ENCODE measurements at places on chromosomes 6 and 20.

DNA sequence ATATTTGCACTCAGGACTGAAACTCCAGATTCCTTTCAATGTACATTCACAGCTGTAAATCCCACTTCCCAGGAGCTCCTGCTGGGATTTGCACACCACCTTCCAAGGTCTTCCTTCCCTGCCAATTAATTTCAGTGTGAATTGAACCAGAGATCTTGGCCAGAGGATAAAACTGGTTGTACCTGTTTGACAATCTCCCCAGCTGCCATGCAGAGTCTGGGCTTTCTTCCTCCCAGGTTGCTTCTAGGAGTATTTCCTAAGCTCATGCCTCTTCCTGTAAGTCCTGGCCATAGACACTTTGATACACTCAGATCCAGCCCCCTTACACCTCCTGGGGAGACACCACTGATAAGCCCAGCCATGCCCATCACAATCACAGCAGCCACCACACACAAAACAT lies 15.6 kb downstream of the MAFB start:
- DNase-seq = no peak

DNA sequence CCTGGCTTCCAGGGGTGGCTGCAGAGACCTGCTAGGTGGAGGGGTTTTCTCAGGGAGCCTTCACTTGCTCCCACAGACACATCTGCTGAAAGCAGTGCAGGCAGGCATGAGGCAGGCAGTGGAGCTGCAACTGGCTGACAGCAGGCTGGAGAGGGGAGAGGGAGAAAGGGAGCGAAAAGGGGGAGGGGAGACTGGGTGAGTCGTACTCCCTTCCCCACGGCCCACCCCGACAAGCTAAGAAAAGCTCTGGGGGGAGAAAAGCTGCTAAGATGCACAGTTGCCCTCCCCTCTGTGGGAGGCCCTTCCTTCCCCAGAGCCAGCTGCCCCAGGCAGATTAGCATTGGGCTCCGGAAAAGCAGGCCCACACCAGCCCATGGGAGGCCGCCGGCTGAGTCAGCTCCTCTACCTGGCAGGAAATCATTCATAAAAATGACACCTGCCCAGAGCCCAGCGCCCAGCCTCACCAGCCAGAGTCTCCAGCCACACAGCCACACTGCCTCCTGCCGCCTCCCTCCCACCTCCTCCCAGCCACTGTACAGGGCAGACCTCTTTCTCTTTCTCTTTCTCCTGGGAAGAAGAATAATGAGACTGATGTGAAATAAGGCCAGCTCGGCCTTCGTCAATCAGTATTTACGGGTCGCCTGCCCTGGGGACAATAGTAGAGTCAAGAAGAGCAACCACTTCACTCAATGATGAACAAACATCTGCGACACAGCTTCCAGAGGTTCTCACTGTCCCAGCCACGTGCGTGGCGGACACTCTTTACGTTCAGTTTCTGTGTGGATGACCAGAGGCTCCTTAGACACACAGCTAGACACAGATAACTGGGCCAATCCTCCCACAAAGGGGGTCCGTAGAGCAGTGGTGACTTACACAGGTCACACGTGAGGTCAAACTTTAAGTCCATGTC lies 7.7 kb upstream of the C20orf203 start:
- DNase-seq = peak; percentile 33

DNA sequence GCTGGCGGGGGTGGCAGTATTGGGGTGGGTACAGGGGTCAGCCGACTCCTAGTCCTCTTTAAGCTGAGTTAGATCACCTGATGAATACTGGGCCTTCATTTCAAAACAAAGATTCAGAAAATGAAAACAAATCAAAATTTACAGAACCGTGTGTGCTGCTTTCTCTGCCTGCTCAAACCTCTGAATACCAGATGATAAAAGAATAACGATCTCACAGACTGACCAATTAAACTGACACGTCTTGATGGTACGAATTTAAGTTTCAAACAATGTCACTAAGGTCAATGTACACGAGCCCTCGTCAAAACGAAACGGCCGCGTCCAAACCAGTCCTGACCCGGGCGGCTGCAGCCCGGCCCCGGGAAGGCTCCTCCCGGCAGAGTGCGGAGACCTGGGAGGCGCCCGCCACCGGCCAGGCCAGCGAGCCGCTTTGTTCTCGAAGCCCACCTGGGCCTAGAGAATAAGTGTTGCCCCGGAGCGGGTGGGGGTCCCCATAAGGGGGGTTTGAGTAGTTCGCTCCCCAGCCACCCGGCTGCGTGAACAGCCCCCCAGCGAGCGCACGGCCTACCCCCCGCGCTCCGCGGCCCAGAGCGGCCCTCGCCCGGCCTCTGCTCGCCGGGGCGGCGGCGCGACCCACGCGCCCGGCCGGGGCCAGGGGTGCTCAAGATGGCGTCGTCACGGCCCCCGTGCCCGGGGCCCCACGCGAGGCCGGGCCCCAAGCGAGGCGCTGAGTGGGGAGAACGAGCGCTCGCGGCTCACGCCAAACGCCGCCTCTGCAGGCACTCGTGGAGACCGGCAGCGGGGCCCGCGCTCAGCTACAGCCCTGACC lies 728 bp downstream of the PSMA7 start:
- no peak for DNase-seq

- DNase-seq = no peak
Observed at GRCh38 chr6:161000632-161001031, 9.1 kb downstream of the MAP3K4 start.

- peak; percentile 42 for DNase-seq
Observed at GRCh38 chr6:43277643-43278523, 20.2 kb upstream of the SLC22A7 start.

DNA sequence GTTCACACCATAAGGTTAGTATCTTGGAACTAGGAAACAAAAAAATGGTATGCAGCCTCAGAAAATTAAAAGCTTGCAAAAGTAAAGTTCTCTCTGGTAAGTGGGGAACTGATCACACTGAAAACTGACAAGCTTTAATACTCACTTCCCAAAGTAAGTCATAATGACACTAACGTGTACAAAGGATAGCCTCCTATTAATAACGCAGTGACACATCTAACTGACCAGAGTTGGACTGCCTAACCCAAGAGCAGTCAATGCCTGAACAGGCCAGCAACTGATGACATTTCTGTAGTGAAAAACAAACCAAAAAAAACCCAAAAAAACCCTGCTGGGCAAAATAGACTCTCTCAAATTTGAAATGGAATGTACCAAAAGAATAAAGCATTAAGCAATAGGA lies 30.7 kb downstream of the CHD6 start:
- DNase-seq = no peak

- DNase-seq = no peak
Observed at GRCh38 chr6:162273986-162274385, 453.6 kb downstream of the PRKN start.

DNA sequence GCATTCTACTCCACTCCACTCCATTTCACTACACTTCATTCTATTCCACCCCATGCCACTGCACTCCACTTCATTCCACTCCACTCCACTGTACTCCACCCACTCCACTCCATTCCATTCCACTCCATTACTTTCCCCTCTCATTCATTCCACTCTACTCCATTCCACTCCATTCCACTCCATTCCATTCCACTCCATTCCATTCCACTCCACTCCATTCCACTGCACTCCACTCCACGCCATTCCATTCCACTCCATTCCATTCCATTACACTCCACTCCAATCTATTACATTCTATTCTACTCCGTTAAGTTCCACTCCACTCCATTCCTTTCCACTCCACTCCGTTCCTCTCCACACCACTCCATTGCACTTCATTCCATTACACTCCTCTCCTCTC lies 25.0 kb upstream of the DEFB125 start:
- DNase-seq = no peak
